Stimulated activated CD4-positive, alpha-beta T cell treated with anti-CD3 and anti-CD28 coated beads, Interleukin-15, amount 100 ng/mL, for 48 hours (primary cell): ENCODE measurements at places on chromosomes 1 and 21.

- no peak for DNase-seq
Observed at GRCh38 chr1:107993920-107994319, 28.9 kb upstream of the VAV3 start.

- no peak for DNase-seq
Observed at GRCh38 chr1:209688746-209689234, 13.6 kb downstream of the G0S2 start.

DNA sequence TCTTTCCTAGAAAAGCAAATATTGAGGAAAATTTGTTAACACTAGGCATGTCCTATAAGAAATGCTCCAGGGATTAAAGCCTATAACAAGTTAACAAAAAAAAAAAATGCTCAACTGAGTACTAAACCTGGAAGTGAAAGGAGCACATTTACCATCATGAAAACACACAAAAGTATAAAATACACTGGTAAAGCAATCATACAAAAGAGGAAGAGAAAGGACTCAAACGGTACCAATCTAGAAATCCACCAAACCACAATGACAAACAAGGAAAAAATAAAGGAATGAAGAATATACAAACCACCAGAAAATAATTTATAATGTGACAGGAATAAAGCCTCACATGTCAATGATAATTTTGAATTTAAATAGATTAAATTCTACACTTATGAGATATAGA is 21.2 kb downstream of the CD1E start:
- no peak for DNase-seq

DNA sequence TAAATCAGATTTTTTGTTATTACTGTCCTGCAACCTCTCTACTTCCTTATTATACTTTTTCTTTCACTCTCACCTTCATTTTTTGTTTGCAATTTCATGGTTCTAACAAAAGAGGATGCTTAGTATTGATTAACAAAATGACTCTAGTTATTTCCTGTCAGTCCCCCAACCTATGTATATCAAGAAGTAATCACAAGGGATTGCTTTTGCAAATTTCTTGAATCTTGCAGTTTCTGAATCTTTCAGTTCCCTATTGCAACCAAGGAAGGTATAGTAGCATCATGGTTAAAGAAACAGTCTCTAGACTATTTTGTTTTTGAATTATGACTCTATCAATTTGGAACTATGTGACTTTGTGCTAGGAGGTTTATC is 446.9 kb downstream of the NEGR1 start:
- DNase-seq = no peak

GRCh38 chr1:156926175-156926574 is 5.7 kb downstream of the LRRC71 start:
- DNase-seq = peak; percentile 41

GRCh38 chr1:68959461-68960030 is 462.7 kb upstream of the DEPDC1 start:
- no peak for DNase-seq

DNA sequence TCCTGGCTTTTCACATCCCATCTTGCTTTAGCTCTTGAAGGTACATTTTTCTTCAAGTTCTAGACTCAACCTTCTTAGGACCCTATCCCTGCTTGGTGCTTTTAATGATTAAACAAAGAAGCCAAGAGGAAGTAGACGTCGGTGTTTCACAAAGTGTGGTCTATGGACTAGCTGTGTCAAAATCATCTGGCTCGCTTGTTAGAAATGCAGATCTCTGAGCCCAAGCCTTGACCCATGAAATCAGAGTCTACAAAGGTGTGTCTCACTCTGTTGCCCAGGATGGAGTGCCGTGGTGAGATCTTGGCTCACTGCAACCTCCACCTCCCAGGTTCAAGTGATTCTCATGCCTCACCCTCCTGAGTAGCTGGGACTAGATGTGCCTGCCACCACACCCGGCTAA is 295.5 kb upstream of the KAZN start:
- DNase-seq = no peak

DNA sequence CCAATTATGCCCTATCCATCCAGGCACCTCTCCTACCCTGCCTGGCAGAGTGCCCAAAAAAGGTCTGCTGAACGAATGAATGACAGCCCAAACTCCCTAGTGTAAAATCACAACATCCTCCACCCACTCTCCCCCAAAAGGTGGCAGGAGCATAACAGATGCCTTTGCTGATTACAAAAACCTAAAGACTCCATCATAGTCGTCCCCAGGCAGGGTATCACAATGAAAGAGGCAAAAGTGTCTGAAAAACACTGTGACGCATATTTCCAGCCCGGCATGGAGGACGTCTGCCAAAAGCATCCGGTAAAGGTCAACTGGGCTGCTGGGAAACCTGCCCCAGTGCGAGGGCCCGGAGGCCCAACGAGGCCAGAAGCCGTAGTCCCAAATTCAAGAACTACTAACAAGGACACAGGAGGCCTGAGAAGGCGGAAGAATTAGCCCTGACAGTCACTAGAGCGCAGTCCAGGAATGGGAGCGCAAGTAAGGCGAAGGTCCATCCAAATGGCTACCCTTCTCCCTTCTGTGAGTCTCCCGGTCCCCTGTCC is 576 bp downstream of the SMIM12 start:
- peak; percentile 16 for DNase-seq

DNA sequence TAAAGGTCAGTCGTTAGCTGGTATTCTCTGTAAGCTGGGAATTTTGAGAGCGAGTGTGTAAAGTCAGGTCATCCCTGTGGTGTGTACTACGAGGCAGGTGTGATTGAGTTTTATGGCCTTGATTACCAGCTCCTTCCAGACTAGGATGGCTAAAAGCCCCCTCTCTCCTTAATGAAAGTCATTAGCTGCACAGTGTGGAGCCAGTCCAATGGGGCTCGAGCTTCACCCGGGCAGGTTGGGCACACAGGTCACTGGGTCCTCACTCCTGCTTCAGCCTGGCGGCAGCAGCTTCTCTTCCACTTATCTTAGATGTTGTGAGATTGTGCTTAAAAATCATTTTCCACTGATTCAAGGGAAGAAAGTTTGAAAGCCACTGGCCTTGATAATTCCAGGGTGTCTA is 3.0 kb downstream of the DMRTB1 start:
- DNase-seq = no peak

- no peak for DNase-seq
Observed at GRCh38 chr1:223052931-223053330, 90.1 kb downstream of the TLR5 start.

DNA sequence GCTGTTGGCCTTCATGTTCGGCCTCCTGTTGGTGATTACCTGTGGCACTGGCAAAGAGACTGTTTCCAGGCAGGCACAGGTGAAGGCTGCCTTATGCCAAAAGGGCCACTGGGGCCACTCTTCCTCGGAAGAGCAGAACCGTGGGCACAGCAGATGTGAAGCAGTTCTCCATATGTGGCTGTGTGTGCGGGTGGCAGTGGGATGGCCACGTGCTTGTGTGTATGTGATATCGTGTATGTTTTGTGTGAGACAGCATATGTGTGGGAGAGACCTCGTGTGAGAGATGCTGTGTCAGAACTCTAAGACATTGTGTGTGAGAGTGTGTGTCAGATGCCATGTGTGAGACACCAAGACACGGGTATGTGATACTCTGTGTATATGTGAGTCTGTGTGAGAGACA is 53.4 kb upstream of the KDM4A start:
- no peak for DNase-seq

DNA sequence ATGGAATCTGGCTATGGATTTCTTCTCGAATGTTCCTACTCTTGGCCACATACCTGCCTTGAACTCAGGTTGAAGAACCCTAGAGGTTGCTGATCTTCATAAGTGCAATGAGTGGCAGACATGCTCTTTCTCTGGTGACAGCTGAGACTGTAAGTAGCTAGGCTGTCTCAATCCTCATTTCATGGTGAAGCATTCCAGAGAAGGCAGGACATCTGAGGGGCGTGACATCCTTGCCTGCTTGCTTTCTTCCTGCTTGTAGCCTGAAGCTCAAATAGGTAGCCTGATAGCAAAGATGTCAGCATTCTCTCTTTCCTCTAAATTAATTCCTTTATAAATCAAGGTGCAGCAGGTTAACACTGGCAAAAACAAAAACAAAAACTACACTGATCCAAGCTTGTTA is 114.6 kb upstream of the MAGI3 start:
- DNase-seq = no peak

GRCh38 chr1:41935226-41935625 is 16.5 kb upstream of the HIVEP3 start:
- DNase-seq = no peak

- no peak for DNase-seq
Observed at GRCh38 chr1:113027449-113027848, 45.5 kb upstream of the LRIG2 start.

GRCh38 chr1:95133687-95134086 is 16.5 kb downstream of the TLCD4 start:
- no peak for DNase-seq

GRCh38 chr1:174314433-174314832 is 133.3 kb upstream of the GPR52 start:
- DNase-seq = no peak

GRCh38 chr1:247115141-247115510 is 11.0 kb upstream of the ZNF669 start:
- no peak for DNase-seq

- DNase-seq = no peak
Observed at GRCh38 chr1:1614954-1615255, 395 bp upstream of the MIB2 start.

DNA sequence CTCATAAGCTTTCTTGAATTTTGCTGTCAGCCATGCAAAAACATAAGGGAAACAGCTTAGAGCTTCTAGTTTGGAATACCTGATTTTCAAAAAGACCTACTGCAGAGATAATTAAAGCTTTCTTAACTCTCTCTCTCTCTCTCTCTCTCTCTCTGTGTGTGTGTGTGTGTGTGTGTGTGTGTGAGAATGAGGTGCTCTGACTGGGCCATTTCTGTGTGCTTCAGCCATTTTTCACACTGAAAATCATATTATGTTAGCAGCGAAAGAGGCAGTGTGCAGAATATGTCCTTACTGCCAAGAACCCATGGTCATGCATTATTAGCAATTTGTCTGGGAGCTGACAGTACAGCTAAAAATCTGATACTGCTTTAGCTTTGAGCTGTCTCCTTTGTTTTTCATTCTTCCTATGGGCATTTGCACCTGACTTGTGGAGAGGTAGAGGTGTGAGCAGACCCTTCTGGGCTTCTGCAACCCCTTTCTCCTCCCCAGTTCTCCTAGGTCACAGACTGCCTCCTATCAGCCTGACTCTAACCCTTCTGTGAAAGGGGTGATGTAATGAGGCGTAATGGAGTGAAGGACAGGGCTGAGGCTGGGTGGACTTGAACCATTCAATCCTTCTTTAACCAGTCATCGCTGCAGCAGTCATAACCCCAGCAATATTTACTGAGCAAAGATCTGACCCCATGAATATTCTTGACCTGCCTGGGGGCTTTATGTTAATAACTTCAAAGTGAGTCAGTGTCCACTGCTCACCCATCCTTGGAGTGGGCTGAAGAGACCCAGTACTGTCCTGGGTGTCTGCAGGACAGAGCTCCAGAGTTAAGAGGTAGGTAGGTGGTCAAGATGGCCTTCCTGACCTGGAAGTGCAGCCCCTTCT is 61.2 kb downstream of the SYT6 start:
- no peak for DNase-seq

DNA sequence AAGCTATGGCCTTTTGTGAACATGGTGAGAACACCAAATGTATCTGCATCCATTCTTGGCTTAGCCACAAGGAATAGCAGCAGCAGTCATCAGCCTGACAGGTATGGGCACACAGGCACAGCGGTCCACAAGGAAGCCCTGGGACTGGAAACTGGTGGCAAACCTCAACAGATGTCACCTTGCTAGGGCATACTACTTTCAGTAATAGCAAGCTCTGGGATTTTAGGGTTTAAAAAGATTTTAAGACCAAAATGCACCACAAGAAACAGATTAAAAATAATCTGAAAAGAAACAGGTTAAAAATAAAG is 9.7 kb upstream of the CADM3 start:
- no peak for DNase-seq

- no peak for DNase-seq
Observed at GRCh38 chr1:27589841-27590426, 14.0 kb downstream of the AHDC1 start.

- no peak for DNase-seq
Observed at GRCh38 chr21:39141502-39141901, 41.7 kb downstream of the PSMG1 start.

- DNase-seq = no peak
Observed at GRCh38 chr1:10495952-10496351, 21.2 kb downstream of the PEX14 start.

DNA sequence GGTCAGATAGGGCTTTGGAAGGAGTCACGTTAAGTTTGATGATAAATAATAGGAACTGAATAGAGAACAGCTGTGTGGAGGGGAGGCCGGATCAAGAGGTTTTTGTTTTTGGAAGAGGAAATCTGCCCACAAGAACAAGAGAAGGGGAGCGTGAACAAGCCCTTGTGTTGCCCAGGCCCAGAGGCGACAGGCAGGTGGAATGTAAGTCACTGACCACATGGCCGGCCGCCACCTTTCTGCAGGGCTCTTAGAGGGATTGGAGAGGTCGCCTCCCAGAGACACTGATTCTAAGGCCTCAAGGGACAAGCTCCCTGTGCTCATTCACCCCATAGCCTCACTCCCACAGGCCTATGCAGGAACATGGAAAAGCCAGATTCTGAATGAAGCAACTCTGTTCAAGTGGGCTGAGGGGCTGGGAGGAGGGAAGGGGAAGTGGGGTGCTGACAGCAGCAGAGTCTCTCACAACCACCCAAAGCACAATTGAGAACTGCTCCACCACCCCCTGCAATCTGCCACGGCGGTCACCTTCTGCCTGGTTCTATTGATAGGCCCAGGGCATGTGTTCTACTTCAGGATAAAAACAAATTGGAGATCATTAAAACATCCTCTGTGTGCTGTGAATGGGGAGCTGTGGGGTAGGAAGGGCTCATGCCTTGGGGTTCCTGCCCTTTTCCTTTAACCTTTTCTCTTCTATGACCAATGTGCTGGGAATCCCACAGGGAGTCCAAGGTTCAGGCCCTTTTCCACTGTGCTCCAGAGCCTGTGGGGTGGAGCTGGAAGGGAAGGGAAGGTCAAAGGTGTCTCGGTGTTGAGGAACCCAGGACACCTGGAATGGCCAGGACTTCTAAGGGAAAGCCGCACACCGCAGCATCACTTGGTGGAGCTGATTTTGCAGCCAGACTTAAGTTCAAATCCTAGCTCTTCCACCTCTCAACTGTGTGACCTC is 63.3 kb upstream of the PARP1 start:
- no peak for DNase-seq

DNA sequence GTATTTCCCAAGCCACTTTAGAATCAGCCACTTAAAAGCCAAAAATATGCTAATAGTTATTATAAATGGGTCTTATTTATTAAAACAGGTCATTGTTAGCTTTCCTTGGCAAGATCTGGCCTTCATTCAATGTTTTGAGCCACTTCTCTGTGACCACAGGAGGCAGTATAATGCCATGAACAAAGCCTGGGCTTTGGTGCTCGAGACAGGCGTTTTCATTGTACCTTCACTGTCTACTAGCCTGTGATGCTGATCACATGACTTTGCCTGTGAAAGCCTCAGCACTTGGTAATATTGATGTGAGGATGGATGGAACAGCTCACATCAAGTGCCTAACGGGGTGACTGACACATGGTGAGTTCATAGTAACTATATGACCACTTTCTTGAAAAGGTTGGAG is 217.0 kb downstream of the RWDD3 start:
- DNase-seq = no peak

- DNase-seq = no peak
Observed at GRCh38 chr1:154459080-154459479, 42.9 kb upstream of the TDRD10 start.

- DNase-seq = no peak
Observed at GRCh38 chr1:86760199-86760598, 55.8 kb downstream of the SH3GLB1 start.

GRCh38 chr21:46555678-46556077 is 49.2 kb downstream of the S100B start:
- no peak for DNase-seq
